ENCODE measurements at places on chromosomes 5 and 9. TPM values are rescaled to one million over a fixed set of nuclear protein-coding genes. Genes with fewer than 3 reads are reported as not detected.

Gene TNC
- total RNA-seq, result 483 TPM

Gene PCDHGB1
- total RNA-seq, result 0.34 TPM

Gene DAB2IP
- total RNA-seq, result 10.3 TPM

Gene STKLD1
- total RNA-seq, result 0.07 TPM

Gene CENPK
- 4.8 TPM for total RNA-seq

Data from nasal cavity respiratory epithelium epithelial cell of viscerocranial mucosa (primary cell).